Calu3 (cell line): ENCODE measurements at places on chromosomes 5 and 9. TPM values are rescaled to one million over a fixed set of nuclear protein-coding genes. Genes with fewer than 3 reads are reported as not detected.
A peak's percentile ranks its signal among the peaks of the same experiment; 100 is the strongest.

DNA sequence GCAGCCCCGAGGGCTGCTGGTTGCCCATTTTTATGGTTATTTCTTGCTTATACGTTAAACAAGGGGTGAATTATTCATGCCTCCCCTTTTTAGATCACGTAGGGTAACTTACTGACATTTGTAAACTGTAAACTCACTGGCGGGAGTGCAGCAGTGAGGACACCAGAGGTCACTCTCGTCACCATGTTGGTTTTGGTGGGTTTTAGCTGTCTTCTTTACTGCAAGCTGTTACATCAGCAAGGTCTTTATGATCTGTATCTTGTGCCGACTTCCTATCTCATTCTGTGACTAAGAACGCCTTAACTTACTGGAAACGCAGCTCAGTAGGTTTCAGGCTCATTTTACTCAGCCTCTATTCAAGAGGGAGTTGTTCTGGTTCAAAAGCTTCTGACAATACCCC, 155.0 kb upstream of the PRDM9 start:
- DNase-seq: no peak

GRCh38 chr9:111974092-111974681, 77.6 kb downstream of the UGCG start:
- peak; percentile 14 for DNase-seq

GRCh38 chr5:1208743-1209488, 7.5 kb downstream of the SLC6A19 start:
- DNase-seq: peak; percentile 74

- DNase-seq: peak; percentile 78
Observed at GRCh38 chr9:84697509-84698114, 28.1 kb downstream of the NTRK2 start.

The DDX4 gene
- not detected in 2 replicates for total RNA-seq

The GABRB2 gene
- not detected in 2 replicates for total RNA-seq

The CYLC2 gene
- not detected in 2 replicates for total RNA-seq
